Neural crest cell (in vitro differentiated cells): ENCODE measurements at places on chromosomes 3 and 15.

- no peak for DNase-seq
Measured at GRCh38 chr3:107488942-107489341, 33.8 kb upstream of the BBX start.

- peak; percentile 38 for DNase-seq
Measured at GRCh38 chr15:64681424-64682024, 93.9 kb downstream of the RBPMS2 start.

- no peak for DNase-seq
Measured at GRCh38 chr3:167441256-167441655, 32.6 kb downstream of the SERPINI2 start.

GRCh38 chr15:98953968-98954367 lies 53.6 kb downstream of the PGPEP1L start:
- DNase-seq: no peak

GRCh38 chr3:174438501-174439145 lies 420.5 kb upstream of the NAALADL2 start:
- no peak for DNase-seq
